NCI-H1930 (cell line): ENCODE measurements at places on chromosomes 4 and X.

DNA sequence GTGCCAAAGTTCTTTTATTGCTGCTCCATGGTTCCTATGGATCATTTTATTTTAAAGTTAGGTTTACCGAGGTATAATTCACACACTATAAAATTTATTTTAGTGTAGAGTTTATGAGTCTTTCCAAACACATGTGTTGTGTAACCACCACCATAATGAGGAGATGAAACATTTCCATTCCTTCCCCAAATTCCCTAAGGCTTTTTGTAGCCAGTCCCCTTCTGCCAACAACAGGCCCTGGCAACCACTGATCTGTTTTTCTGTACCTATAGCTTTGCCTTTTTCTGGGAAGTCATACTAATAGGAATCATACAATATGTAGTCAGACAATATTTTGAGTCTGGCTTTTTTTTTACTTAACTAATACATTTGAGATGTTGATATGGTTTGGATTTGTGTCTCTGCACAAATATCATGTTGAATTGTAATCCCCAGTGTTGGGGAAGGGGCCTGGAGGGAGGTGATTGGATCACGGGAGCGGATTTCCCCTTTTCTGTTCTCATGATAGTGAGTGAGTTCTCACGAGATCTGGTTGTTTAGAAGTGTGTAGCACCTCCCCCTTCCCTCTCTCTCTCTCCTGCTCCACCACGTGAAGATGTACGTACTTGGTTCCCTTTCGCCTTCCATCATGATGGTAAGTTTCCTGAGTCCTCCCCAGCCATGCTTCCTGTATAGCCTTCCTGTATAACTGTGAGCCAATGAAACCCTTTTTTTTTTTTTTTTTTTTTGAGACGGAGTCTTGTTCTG is 59.6 kb upstream of the DHX15 start:
- DNase-seq = no peak

GRCh38 chrX:7059859-7060258 is 87.7 kb upstream of the STS start:
- no peak for DNase-seq

DNA sequence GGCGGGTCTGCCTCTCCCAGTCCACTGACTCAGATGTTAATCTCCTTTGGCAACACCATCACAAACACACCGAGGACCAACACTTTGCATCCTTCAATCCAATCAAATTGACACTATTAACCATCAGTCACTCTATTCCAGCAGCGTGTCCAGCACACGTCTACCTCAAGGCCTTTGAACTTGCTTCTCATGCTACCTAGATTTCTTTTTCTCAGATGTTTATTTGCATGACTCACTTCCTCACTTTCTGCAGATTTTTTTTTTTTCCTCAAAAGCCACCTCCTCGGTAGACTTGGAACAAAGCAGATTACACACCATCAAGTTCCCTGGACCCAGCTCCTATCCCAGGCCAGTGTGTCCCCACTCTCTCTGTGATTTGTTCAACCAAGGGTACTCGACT is 49.5 kb downstream of the SUPT20HL2 start:
- no peak for DNase-seq

- no peak for DNase-seq
Observed at GRCh38 chr4:7291372-7292114, 99.2 kb downstream of the SORCS2 start.

- no peak for DNase-seq
Observed at GRCh38 chrX:148192547-148192946, 211.4 kb downstream of the FMR1NB start.

DNA sequence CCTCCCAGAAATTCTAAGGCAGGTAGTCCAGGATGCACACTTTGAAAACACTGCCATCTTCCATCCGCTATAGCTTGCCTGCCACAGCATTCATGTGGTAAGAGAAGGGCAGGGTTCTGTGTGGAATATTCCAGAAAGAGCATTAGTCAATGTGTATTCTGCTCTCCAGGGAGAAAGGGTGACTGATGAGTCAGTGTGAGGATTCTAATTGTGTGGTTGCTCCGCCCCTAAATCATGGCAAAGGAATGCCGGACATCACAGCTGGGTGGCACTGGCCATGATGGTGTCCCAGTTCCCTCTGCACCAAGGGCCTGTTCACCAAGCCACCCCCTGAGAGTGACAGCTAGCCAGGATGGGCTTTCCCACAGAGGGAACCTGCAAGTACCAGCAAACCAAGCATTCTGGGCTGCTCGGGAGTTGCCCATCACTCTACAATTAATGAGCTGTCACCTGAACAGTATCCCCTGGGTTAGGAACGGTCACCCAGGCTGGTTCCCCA is 9.5 kb downstream of the IDS start:
- no peak for DNase-seq

GRCh38 chrX:78517124-78517523 is 142.0 kb downstream of the RTL3 start:
- DNase-seq = no peak

GRCh38 chr4:25628451-25628850 is 27.2 kb upstream of the SLC34A2 start:
- no peak for DNase-seq

GRCh38 chrX:115913575-115913974 is 257.0 kb upstream of the AGTR2 start:
- no peak for DNase-seq

GRCh38 chr4:105767579-105767978 is 59.0 kb downstream of the GSTCD start:
- no peak for DNase-seq

GRCh38 chr4:101697266-101697665 is 93.3 kb upstream of the BANK1 start:
- no peak for DNase-seq

- DNase-seq = no peak
Observed at GRCh38 chrX:10859353-10859752, 239.0 kb upstream of the MID1 start.

DNA sequence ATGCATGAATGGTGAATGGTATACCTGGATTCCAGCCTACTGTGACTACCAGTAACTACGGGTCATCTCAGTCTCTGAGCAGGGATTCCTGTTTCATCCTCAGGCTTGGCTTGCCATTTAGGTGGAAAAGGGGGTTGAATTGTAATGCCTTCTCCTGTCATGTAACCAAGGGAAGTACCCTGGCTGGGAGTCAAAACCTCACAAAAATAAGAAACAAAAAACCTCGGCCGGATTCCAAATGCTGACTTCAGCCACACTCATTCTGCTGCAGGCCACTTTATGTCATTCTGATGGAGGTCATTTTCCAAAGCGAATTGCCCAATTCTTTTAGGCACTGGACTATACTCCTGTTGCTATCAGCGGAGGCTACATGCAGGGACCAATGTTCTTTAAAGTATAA is 324.7 kb downstream of the LDB2 start:
- no peak for DNase-seq

GRCh38 chrX:154019633-154020528 is at the start of gene IRAK1:
IRAK1 (minus strand) TSS chrX:154019902; CDS start chrX:154019812, 90 bp downstream.
- peak; percentile 49 for DNase-seq

GRCh38 chr4:76458297-76458696 is 23.3 kb downstream of the SHROOM3 start:
- DNase-seq = no peak

DNA sequence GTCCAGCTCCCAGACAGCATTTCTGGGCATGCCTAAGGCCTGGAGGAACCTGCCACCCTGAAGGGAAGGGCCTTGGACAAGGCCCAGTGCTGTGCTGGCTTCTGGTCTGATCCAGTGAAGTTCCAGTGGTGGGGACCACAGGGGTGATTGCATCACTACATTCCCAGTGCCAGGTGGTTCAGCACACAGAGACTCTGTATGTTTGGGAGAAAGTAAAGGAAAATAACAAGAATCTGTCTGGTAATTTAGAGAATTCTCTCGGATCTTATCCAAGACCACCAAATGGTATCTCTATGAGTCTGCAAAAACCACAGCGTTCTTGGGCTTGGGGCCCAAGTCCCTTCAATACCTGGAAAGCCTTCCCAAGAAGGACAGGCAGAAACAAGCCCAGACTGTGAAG is 131.8 kb upstream of the MAD2L1 start:
- no peak for DNase-seq

DNA sequence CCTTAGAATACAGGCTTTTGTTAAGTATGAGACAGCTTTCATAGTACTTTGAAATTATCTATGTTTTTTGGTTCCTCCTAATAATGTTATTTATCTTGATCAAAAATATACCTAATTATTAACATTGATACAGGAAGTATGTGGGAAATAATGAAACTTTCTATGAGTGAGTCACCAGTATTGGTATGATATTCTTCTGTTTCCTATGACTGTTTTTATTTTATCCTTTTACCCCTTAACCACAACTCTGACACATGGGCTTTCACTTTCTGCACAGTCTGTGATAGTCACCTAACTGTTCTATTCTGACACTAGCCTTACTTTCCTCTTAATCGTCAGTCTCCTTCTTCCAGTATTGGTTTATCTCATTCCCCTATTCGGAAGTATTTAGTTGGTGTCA is 4.7 kb downstream of the THAP9 start:
- no peak for DNase-seq

DNA sequence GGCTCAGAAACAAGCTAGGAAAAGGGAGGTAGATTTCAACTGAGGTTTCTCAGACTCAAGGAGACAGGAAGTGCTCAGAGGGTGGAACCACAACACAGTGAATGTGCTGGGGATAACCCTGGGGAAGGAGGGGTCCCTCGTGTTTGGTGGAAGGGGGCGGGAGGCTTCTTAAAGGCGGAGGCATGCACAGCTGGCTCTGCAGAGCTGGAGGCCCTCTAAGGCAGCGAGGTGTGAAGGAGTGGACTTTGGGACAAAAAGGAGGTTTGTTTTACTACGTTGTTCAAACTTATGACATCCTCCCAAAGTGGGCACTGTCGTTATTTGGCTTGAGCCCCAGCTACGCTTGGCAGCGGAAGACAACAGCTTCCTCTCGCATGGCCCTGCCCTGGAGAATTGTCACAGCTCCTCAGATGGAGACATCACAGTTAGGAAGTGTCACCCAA is 21.7 kb upstream of the MTM1 start:
- no peak for DNase-seq

DNA sequence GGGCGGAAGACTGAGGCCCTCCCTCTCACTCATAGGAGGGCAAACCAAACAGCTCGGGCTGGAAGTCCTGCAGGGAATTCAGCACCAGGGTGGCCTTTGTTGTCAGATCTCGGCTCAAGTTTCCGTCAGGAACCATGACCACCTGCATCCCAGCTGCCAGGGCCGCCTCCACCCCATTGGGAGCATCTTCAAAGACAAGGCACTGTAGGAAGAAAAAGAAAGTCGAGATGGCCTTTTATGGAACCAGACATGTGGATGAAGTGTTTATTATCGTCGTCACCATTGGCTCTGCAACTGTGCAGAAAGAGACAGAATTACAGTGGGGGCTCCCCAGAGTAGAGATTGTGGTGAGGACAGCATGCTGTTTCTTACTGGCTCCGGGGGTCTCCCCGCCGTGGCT is 97.2 kb upstream of the STS start:
- no peak for DNase-seq

DNA sequence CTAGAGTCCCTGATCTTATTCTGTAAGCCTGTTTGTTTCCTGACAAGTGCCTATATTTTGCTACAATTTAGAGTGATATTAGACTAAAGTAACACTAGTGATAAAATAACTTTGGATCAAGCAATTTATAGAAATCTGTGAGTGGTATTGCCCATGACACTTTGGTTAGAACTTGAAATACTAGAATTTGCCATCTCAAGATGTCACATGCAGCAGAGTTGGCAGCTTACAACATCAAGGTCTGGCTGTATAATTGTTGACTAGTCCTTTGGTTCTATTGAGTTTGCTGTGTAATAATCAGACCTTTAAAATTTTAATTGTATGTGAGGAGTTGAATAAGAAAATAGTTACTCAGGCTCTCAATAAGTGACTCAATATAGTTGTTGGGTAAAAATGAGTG is 167.1 kb downstream of the RAPGEF2 start:
- DNase-seq = no peak

DNA sequence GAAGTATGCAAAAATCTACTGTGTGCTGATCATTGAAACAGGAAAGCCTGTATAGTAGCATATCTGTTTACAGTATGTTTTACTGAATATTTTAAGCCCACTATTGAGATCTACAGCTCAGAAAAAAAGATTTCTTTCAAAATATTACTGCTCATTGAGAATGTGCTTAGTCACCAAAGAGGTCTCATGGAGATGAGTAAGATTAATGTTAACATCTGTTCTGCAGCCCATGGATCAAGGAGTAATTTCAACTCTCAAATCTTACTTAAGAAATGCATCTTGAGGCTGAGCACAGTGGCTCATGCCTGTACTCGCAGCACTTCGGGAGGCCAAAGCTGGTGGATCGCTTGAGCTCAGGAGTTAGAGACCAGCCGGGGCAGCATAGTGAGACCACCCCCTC is 3.3 kb downstream of the RNF4 start:
- DNase-seq = no peak

DNA sequence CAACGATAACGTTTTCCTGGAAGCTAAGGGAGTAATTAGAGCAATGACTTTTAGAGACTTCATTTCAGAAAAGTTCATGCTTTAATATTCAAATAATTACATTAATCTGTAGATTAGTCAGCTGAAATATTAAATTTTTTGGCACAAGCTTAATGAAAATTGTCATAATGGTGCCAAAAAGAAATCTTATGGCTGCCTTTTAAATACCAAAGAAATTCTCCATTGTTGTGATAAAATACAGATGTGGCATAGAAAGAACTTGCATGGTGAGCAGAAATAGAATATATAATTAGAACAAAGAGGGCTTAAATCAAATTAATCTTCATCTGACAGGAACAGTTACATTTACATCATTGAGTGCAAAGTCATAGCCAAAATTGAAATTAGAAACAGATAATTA is 263.5 kb downstream of the AFF2 start:
- DNase-seq = no peak

DNA sequence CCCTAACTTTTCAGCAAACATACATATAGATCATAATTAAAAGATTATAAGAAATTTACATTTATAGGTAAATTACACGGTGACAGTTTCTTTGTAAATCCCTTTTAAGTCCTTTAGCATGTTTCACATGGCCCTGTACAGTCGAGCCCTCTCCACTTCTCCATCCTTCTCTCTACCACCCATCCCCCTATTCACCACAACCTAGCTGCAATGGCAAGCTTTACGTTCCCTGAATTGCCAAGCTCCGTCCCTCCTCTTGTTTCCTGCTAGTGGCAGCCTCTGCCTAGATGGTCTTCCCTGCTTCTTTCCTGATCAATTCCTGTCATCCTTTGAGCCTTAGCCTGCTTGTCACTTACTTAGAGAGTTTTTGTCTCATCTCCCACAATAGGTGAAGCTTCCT is 116.2 kb downstream of the TMA16 start:
- no peak for DNase-seq

DNA sequence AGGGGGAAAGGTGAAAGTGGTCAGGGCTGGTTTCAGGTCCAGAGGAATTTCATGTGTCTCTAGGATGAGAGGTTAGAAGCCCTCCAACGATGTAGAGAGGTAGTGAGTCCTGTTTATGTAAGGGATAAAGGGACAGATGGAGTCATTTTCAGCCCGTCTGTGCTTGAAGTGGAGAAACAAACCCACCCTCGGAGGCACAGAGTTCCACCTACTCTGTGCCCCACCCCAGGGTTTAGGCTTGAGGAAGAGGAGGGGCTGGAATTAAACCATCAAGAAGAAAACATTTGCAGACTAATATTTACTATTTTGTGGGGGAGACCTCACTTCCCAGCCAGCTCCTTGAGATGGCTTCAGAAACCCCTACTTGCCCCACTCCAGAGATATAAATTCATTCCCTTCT is 868 bp upstream of the GNL3L start:
- no peak for DNase-seq

GRCh38 chr4:171621646-171622045 is 191.6 kb upstream of the GALNTL6 start:
- DNase-seq = no peak

- DNase-seq = no peak
Observed at GRCh38 chrX:126770179-126770578, 49.4 kb upstream of the PRR32 start.

- DNase-seq = no peak
Observed at GRCh38 chr4:38509551-38509950, 154.4 kb upstream of the KLF3 start.
